ENCODE measurements at places on chromosomes 7 and 10.

DNA sequence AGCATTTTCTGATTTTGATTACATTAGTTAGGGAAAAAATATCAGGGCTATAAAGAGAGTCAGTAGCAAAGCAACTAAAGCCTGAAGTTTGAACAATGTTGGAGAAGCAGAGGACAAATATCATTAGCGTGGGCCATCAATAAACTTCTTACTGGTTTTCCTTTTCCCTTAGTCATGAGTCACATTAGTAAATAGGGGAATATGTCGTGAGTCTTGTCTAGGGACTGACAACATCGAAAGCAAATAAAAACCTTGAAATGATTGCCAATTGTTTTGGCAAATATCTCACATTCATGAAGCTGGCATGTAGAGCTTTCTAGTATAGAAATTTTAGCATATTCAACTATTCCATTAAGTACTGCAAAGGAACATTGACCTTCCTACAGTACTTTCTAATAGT lies 806.0 kb upstream of the SORCS1 start:
- DNase-seq: no peak

DNA sequence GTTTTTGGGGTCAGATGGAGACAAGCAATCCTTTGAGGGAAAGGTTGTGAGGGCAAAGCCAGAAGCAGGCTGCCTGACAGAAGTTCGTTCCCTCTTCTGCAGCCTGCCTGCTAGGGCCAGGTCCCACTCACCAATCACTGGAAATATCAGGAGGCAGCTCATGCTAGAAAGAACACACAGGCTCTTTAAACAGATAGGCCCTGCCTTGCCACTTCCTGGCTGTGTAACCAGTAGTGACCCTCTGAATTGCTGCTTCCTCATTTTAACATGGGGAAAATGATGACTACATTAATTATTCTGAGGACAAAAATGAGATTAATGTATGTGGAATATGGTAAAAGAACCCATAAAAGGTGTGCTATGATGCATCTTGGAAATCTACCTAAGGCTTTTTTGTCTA lies 50.5 kb upstream of the MRLN start:
- no peak for DNase-seq

DNA sequence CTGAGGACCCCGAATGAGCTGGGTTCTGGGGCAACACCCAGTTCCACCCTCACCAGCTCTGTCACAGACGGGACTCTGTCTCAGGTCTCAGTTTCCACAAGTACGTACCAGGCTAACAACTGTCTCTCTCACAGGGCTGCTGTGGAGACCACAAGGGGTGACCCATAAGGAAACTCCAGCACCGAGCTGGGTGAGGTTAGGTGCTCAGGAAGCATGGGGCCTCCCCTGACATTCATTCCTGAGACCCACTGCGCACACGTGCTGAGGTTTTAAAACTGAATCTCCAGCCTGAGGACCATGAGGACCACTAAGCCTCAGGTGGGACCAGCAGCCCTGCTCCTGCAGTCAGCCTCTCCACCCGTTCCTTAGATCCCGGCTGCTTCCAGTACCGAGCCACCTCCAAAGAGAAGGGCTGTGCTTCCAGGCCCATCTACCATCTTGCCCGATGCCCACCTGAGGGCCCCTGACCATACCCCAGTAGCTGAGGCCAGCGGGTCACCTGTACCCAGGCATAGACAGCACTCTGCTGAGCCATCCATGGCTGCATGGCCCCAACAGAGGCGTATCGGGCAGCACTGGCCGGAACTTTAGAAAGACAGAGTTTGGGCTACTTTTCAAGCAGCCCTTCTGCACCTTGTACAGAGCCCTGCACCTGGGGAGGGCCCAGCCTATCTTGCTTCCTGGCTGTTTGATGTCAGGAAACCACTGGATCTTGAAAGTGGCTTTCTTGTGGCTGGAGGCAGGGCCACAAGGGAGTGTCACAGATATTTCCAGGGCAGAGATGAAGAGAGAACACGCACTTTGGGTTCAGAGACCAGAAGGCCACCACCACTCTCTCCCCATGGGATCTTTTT lies 18.7 kb downstream of the HSPA12A start:
- DNase-seq: no peak

- no peak for DNase-seq
These were observed 30.6 kb downstream of the FAM204A start for GRCh38 chr10:118311505-118311904.

- DNase-seq: peak; percentile 27
These were observed 90.4 kb upstream of the TNS3 start for GRCh38 chr7:47672271-47672791.

GRCh38 chr7:13988065-13988464 lies 1.4 kb downstream of the ETV1 start:
- no peak for DNase-seq

- DNase-seq: no peak
These were observed 62.6 kb downstream of the ADK start for GRCh38 chr10:74213571-74214162.
